GM10248 (cell line): ENCODE measurements at places on chromosomes 4 and X.

GRCh38 chr4:25043548-25043947, 12.8 kb upstream of the LGI2 start:
- no peak for DNase-seq

DNA sequence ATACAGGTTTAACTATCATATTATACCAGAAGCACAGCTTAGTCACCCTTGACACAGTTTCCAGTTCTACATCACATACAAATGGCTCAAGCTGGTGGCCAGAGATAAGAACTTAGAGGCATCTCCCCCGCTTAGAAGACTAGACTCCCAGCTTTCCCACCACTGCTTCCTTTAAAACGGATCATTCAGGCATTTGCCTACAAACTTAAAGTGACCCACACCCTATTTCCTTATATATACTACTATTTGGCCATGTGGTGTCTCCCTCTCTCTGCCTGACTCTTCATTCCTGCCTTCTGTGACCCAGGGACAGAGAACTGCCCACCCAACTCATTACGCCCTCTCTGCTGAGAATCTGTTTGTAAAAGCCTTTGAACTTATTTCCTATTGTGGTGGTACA, 781.2 kb upstream of the DIAPH2 start:
- no peak for DNase-seq

GRCh38 chr4:164383358-164384220, 370.3 kb upstream of the SMIM31 start:
- DNase-seq: no peak

DNA sequence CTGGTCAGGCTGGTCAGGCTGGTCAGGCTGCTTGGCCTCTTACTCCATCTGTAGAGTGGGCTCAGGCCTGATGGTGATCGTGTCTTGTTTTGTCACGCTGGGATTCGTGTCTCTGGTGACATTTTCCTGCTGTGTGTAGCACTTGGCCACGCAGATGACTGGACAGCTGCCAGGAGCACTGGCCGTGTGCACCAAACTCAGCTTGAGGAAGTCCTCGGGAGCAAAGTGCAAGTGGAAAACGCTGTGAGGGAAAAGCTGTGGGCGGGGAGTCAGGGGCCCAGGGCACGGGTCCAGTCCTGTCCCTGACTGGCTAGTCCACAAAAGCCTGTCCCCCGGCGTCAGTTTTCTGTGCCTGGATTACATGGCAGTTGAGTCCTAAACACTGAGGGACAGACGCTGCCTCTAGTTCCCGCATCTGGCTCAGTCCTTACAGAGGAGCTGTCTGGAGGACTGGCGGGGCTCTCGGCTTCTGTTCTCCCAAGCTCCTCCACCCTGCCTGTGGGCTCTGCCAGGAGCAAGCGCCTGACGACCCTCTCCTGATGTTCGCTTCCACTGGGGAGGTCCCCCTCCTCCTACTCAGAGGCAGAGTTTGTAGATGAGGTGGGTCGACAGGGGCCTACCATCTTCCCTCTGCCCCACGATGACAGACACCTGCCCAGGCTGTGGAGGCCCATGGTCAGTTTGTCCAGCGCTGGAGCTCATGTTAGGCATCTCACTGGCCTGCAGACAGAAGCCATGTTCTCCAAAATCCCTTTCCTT, 35.9 kb upstream of the GRPEL1 start:
- DNase-seq: no peak

- no peak for DNase-seq
These were observed 25.8 kb downstream of the GAB1 start for GRCh38 chr4:143362349-143363046.

DNA sequence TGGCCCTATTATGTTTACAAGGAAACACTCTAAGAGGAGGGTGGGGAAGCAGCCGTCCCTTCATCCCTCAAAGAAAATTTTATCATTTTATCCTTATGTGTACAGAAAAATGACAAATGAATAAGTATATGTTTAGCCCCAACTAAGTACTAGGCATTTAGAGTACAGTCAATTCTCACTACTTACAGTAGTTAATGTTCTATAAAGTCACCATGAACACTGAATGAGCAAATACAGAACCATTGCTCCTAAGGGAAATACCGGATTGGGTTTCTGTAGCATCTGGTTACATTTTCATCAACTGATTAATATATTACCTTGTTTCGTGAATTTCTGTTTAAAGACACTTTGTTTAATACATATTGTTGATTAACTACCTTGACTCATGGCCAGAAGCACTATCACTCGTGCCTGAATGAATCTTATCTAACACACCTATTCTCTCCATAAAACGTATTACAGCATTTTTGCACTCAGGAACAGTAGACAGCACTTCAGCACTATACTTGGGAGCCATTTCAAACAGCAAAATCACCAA, 109.3 kb downstream of the ASB9 start:
- DNase-seq: no peak

DNA sequence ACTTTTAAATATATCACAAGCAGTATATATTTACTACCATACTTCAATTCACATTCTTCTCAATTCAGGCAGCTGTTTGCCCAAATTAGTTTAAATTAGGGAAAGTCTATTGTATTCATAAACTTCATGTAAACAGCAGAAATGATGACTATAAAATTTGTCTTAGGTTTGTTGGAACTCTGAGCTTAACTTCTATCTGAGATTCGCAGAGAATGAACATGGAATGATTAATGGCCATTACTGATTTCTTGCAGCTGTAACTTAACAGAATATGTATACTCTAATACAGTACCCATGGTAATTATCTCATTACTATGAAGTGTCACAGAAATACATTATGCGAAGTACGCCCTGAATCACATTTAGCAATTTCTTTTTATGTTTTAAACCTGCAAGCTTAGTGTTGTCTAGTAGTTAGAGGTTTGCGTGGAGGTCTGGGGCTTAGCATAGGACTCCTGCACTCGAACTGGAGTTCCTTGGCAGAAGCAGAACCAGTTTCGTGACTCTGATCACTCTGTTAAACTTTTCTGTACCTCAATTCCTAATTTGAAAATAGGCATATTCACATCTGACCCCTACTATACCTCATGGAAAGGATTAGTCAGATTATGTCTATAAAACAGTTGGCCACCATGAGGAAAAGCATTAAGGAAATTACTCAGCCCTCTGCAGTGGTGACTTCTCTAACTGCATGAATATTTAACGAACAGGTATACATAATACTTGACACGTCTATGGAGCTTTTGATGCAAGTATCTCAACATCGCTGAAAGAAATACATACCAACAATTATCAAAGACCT, 243.2 kb downstream of the MGST2 start:
- no peak for DNase-seq
